ENCODE measurements at places on chromosomes 2 and 18.

GRCh38 chr2:100544911-100545596, 17.7 kb upstream of the PDCL3 start:
- DNase-seq, result no peak

DNA sequence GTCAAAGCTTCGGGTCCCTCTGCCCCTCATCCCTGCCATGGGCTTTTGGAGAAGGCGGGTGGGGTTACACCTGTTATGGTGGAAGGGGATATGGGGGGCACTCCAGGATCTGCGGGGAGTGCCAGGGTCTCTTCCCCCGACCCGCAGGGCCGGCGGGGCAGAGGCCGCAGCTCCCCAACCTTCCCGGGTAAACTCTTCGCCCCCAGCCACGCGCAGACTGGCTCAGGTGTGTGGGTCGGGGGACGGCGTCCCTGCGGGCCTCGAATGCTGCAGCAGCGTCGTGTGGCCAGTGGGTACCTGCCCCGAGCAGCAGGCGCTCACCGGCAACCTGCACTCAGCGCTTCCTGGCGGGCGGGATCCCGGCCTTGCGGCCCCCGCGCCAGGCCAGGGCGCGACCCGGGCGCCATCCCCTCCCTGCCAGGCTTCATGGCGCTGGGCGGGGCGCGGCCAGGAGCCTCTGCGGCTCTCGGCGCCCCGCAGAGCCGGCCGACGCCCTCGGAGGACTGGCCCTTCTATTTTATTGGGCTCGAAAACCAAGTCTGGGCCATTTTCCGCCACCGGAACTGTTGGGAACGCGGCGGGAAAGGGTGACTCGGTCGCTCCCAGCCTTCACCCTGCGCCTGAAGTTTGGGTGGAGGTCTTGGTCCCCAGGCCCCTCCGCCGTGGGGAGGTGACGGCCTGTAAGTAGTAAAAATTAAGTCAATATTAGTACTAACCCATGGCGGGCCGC, 4.5 kb downstream of the GBX2 start:
- no peak for DNase-seq

- DNase-seq, result peak; percentile 66
Measured at GRCh38 chr18:76405681-76406356, 89.2 kb downstream of the ZNF516 start.

DNA sequence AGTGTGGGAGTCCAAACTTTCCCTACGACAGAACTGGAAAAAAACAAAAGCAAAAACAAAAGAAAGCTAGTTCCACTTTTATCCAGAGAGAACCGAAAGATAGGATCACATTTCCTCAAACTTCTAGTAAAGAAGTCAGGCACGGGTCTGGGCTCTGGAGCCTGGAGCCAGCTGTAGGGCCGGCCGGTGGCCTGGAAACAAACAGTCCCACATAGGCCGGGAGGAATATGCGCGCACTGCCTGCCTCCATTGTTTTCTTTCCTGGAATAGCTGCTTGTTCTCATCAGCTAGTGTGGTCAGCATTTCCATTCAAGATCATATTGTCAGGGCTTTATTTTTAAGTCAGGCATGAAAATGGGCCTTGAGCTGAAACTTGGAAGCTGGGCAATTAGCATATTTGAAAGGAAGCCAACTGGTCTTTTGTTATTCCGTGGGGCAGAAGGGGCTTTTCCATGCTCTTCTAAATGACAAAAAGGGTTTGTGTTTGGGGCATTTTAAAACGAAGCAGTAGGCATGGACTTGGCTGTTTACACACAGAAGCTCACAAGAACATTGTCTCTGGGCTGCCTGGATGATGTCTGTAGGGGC, 58.7 kb upstream of the RFX8 start:
- DNase-seq, result no peak

- no peak for DNase-seq
Measured at GRCh38 chr2:72543497-72544216, 282.2 kb downstream of the EXOC6B start.

- peak; percentile 59 for DNase-seq
Measured at GRCh38 chr2:39513641-39514094, 76.6 kb upstream of the MAP4K3 start.

GRCh38 chr2:125224830-125225229, 1199.7 kb downstream of the CNTNAP5 start:
- no peak for DNase-seq

GRCh38 chr2:162111958-162112850, 38.2 kb upstream of the DPP4 start:
- DNase-seq, result no peak

- DNase-seq, result no peak
Measured at GRCh38 chr18:46910856-46911255, 6.5 kb downstream of the PIAS2 start.

- DNase-seq, result no peak
Measured at GRCh38 chr2:33077844-33078243, 131.1 kb downstream of the LTBP1 start.

GRCh38 chr2:9477914-9478313, 3.6 kb downstream of the IAH1 start:
- DNase-seq, result no peak

DNA sequence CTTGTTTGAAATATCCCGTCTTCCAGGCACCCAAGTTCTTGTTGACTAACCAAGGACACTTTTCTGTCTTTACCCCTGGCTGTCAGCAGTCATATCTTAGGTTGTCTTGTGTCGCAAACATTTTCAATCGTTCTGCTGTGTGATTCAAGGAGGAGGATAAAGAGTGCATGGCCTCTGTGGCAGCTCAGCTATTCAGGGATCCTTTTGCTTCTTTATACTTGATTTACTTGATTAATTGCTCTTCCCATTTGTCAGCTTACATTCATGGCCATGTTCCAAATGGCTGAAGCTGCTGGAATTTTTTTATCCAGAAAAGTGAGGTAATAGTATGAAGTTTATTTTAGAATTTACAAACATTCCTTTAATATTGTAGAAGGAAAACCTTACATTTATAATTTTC, 97.3 kb upstream of the FZD5 start:
- no peak for DNase-seq

DNA sequence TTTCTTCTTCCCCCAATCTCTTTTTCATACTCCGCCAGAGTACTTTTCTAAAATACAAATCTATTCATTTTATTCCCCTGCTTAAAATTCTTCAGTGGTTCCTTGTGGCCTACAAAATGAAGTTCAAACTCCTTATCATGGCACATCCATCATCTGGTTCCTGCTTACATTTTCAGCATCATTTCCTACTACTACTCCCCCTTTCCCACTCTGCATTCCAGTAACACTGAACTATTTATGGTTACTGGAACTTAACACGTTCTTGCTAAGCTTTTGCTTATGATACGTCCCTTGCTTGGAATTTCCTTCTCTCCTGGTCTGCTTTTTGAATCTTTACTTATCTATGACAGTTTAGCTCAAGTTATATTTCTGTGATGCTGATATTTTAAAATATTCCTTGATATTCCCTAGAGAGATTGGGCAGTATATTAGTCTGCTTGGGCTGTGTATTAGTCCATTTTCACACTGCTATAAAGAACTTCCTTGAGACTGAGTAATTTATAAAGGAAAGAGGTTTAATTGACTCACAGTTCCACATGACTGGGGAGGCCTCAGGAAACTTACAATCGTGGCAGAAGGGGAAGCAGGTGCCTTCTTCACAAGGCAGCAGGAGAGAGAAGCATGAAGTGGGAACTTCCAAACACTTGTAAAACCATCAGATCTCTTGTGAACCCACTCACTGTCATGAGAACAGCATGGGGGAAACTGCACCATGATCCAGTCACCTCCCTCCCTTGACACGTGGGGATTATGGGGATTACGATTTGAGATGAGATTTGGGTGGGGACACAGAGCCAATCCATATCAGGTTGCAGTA, 53.2 kb downstream of the BMPR2 start:
- no peak for DNase-seq

DNA sequence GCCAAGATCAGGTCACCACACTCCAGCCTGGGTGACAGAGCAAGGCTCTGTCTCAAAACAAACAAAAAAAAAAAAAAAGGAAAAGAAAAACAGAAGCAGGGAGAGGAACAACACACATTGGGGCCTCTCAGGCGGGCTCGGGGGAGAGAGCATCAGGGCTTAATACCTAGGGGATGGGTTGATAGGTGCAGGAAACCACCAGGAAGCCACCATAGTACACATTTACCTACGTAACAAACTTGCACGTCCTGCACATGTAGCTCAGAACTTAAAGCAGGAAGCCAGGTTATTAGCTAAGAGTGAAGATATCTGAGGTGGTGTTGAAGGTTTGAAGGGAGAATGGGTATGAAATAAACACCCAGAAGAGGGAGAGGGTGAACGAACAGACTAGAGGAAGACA, 81.0 kb upstream of the PMAIP1 start:
- DNase-seq, result no peak

GRCh38 chr18:25704494-25704893, 352.5 kb upstream of the ZNF521 start:
- no peak for DNase-seq

- DNase-seq, result no peak
Measured at GRCh38 chr2:195734395-195734794, 77.4 kb downstream of the SLC39A10 start.

GRCh38 chr2:109238580-109238979, 109.6 kb downstream of the SH3RF3 start:
- DNase-seq, result peak; percentile 31

DNA sequence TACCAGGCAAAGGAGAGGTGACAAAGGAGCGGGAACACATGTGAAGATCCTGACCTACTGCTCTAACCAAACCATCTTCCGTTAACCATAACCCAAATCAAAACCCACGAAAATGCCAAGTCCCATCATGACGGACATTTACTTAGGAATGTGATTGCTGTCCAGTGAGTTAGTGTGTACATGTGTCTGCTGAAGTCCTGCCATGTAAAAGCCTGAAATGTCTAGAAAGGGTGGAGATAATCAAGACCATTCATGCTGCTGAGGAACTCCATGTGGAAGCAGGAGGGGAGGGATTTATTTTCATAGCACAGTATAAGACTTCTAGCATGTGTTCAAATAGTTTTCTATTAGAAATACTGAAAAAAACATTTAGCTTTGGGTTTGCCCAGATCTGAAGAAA, 137.0 kb upstream of the BOD1L2 start:
- no peak for DNase-seq

GRCh38 chr2:159077869-159078268, 109.4 kb downstream of the TANC1 start:
- no peak for DNase-seq

DNA sequence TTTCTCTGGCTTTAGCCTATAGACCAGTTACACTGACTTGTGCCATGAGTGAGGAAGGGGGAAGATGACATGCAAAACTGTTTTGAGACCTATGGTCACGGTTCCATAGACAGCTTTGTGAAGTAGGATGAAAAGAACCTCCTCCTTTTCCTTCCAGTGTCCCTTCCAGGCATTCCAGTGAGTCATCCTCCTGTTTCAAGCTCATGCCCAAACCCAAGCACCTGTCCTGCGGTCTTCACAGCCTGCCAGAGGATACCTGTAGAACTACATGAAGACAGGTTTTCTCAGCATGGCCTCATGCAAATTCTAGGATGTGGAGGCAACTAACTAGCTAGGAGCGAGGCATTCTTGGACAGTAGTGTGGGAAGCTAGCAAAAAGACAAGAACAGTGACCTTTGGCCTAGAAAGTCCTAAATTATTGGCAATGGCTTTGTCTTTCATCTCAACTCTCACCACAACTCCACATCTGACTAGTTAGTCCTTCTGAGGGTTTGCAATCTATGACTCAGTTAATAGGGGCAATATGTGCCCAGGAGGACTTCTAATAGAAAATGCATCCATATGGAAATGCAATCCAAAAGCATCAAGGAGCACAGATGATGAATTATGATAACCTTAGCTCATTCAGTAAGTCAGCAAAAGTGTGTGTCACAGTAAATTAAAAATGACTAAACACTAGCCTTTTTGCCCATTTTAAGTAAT, 154.7 kb downstream of the RBM43 start:
- DNase-seq, result no peak

GRCh38 chr2:229740279-229740678, 25.9 kb upstream of the DNER start:
- DNase-seq, result no peak

DNA sequence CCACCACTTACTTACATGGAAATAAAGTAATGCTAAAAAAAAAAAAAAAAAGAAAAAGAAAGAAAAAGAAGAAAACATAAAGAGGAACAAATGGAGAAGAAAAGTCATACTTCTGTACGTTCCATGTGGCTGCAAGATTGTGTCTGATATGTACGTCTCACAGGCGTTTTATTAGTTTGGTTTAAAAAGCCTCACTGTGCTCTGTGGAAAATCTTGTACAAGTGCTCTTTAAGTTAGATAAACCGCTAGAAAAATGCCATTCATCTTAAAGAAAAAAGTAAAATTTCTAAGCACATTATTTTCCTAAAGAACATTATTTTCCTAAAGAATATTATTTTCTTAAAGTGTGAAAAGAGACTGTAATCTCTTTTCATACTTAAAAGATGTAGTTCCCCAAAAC, 165.1 kb downstream of the ZNF521 start:
- no peak for DNase-seq

DNA sequence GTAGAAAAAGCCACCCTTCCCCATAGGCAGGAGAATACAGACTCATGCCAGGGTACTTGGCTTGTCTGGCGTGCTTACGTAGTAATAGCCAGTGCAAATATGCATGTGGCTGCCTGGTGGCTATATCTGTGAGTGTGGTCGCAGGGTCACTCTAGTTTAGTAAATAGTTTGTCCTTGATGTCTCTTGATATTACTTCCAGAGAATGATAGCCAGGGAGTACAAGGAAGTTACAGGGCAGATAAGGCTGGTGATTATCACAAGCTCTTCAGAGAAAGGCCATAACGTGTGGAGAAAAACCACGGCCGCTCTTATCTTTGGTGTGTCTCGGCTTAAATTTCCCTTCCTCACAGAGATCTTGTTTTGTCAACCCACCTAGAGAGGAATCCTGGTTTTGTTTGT, 54.3 kb upstream of the SLC39A10 start:
- DNase-seq, result no peak

DNA sequence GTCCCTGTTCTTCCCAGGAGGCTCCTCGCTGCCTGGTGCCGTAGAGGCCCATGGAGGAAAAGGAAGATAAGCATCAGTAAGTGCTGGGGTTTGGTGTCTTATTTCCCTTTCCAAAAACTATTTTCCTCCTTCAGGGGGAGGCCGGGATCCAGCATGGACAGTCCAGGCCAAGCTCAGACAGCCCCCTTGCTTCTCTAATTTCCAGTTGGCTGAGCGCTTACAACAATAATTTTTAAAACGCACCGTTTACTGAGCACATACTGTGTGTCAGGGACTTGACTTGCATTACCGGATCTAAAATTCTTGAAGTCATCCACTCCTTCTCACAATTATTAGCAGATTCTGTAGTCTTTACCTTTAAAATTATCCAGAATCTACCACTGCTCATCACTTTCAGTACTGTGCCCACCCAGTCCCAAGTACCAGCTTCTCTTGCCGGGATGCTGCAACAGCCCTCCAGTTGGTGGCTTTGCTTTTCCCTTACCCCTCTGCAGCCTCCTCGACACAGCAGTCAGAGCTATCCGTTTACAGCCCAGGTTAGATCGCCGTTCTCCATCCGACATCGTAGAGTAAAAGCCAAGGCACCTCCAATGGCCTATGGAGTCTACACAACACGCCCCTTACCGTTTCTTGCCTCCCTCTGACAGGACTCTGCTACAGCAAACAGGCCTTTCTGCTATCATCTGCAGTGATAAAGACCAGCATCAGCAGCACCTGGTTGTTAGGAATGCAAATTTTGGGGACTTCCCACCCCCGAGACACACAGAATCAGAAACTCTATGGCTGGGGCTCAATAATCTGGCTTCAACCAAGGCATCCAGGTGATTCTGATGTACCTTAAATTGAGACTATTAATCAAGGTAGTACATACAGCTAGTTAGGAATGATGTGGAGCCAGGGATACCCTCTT, 75.2 kb upstream of the TSPYL6 start:
- peak; percentile 22 for DNase-seq
